GM20000 (cell line): ENCODE measurements at places on chromosomes 7 and 10.

GRCh38 chr10:92916433-92916832, 68.1 kb downstream of the EXOC6 start:
- DNase-seq = peak; percentile 4

GRCh38 chr7:36969376-36969775, 245.1 kb upstream of the AOAH start:
- DNase-seq = no peak

DNA sequence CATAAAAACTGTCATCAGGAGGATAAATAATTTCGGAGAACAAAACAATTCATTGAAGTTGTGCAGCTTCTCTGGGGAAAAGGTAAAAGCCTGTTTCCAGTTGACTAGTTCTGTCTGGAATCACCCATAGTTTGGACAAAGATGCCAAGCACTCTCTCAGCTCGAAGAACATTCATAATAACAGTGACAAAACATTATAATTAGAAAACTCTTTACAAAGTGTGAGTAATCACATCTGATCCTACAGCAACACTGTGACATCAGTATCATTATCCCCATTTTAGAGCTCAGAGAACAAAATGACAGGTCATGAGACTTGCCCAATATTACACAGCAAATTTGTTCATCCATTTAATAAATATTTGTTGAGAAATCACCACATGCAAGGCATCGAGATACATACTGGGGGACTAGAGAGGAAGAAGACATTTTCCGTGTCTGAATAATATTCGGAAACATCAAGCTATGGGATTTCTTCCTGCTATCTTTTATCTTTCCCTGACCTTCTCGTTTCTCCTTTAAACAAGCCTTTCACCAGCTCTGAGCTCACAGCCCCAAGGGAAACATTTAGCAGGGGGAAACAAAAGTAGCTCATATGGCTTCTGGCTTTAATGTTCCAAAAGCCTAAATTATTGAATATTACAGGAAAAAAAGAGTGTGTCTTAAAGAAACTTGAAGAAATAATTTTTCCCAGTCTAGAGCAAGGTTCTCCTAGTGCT, 123.3 kb upstream of the GHITM start:
- DNase-seq = no peak

- DNase-seq = no peak
These were observed 85.8 kb upstream of the EGFR start for GRCh38 chr7:54932818-54933543.

GRCh38 chr7:104793066-104793465, 220.9 kb upstream of the KMT2E start:
- no peak for DNase-seq
